ENCODE measurements at places on chromosomes 2 and 18.

- DNase-seq = no peak
These were observed 510.9 kb downstream of the TXNL1 start for GRCh38 chr18:56127322-56128099.

DNA sequence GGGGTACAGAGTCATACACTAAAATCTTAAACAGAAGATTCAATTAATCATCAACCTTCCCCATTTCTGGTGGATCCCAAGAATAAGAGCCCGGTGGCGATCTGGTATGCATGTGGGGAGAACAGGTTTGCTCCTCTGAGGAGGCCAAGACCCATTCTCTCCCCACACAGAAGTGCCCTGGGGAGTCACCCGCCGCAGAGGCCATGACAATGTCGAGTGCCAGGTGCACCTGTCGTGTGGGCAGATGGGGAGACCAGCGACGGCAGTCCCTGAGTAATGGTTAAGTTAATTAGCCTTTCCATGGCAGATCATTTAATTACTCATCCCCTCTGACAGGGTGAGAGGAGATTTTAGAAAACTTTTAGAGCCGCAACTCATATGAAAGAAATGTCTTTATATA, 345.0 kb downstream of the NCKAP5 start:
- DNase-seq = no peak

GRCh38 chr2:227153307-227153706, 10.7 kb downstream of the COL4A4 start:
- DNase-seq = no peak

- no peak for DNase-seq
These were observed 64.5 kb downstream of the SLC4A5 start for GRCh38 chr2:74278694-74279093.

DNA sequence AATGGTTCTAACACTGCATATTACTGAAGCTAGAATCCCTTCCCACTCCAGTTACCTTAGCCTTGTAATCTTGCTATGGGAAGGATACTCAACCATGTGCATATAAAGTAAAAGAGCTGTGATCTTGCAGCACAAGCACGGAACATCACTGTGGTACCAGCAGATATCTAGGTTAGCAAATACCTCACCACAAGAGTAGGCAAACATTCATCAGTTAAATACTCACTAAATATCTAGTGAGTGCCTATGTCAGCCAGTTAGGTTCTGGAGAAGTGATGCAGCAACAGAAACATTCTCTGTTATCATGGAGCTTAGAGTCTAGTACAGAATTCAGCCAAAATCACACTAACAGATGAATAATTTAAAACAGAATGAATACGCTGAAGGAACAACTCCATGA, 349.6 kb upstream of the UBE2E3 start:
- no peak for DNase-seq

DNA sequence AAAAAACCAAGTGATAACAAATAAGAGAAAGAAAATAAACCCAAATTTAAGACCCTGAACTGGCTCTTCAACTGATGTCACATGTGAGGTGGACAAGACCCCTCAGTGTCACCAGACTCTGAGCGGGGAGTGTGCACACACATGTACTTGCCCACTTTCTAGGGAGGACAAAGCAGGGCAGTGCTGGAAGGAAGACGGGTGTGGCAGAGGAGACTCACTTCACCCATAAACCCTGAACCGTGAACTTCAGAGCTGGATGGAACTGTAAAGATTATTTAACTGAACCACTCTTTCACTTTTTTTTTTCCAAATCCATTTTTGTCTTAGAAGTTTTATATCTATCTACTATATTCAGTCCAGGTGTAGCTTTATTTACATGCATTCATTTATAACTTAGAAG, 12.3 kb downstream of the PLA2R1 start:
- no peak for DNase-seq

GRCh38 chr18:30386624-30387023, 655.9 kb downstream of the DSC3 start:
- no peak for DNase-seq

DNA sequence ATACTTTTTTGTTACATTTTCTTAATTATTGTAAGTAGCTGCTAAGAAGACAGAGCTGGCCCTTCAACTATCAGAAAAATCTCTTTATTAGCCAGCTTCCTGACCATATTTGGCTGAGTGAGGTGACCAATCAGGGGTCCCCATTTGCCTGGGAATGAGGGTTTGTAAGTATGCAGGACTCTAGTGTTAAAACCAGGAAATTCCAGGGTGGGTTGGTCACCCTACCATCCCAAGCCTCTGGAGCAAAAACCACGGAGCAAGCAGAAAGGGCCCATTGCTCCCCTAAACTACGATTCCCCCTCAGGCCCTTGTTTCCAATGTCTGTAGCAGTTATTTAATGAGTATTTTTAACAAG, 165.6 kb upstream of the NCKAP5 start:
- no peak for DNase-seq

- DNase-seq = no peak
These were observed 39.5 kb downstream of the SDC1 start for GRCh38 chr2:20185176-20186022.

DNA sequence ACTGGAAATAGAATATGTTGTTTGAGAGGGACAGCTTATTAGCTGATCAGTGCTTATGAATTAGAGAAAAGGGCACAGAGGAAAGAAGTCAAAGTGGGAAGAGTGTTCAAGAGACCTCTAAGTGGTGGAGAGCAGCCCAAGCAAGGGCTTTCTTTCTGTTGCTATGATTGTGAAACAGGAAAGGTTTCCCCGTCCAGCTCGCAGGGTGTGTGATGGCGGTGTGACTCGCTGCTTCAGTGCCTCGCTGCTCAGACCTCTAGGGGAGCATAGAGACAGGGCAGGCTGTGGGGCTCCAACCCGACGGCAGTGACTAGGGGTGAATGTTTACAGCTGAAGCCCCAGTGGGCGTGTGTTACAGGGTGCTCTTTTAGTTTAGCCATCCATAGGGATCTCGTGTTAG, 166.5 kb upstream of the COPS8 start:
- DNase-seq = no peak

- DNase-seq = no peak
These were observed 17.4 kb downstream of the FBLN7 start for GRCh38 chr2:112155331-112156151.

DNA sequence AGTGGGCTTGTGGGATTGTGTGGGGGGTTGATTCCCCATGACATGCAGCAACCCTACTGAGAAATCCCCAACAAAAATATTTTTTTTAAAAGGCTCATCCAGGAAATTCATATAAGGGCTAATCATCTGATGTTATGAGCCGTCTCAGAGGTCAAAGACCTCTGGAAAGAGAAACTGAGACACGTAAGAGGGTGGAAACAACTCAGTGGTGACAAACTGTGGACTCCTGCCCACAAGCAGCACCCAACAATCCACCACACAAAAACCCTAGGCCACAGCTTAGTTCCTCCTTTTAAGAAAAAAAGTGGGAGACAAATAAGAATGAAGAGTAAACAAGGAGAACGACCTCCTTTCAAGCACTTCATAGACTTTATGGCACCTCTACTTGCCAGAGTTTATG, 1096.1 kb upstream of the NRXN1 start:
- DNase-seq = no peak

GRCh38 chr2:42752314-42752713, 11.6 kb downstream of the OXER1 start:
- DNase-seq = no peak

DNA sequence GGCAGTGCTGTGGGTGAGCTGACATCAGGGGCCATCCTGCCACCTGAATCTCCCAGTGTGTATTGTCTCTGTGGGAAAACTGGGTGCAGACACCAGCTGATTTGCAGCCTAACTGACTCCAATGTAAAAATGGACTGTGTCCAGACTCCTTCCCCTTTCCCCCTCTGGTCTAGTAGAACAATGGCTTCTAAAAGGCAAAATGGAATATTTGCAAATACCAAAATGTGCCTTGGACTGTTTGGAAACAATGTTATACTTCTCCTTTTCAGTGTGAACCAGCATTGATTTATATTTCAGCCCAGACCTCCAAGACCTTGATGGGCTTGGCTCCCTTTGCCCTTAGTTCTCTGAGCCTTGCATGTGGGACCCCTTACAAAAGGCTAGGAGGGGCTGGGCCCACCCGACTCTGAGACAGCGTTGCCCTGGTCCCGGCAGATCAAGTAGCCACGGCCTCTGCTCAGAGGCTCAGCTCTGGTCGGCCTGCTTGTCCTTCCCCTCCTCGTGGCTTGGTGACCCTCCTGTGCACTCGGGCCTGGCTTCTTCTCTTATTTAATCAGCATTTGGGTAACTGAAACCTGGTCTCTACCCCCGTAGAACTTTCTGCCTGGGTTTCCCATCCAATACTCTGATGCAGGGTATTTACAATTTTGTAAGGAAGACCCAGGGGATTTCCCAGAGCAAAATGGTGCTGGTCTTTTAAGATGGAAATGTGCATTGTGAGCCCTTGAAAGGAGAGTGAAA, 18.0 kb upstream of the ACKR3 start:
- DNase-seq = no peak

DNA sequence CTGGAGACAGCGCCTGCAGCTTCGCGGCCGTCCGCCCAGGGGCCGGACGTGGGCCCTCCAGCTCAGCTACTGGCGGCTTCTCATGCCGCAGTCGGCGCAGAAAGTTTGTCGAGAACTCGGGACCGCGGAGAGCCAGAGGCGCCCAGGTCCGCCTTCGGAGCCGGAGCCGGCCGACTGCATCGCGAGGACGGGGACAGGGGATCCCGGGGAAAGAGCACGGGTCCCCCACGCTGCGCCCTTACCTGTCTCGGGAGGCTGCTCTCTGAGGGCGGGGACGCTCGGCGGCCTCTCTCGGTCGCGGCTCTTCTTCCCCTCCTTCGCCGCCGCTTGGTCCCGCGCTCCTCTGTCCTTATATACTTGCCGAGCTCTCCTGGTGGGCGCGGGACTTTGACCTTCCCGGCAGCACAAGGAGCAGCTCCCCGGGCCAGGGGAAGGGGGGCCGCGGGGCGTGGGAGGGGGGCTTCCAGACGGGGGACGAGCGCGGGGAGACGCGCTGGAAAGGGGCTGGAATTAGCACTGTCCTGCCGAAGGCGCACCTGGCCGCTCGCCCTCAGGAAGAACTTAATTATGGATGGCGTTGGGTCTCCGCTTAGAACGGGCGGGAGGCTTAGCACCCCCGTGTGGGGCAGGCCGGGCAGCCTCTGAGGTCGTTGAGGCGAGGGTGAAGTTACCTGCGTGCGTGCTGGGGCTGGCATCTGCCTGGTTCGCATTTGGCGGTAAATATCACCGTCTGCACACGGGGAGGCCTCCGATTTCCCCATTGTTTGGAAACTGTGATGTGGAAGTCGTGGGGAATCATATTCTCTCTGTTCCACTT, at the start of gene POMC:
POMC (minus strand) TSS at position 325 of the 817 bp plus-strand sequence. CDS start 3,808 bp downstream, outside the sequence.
- no peak for DNase-seq

GRCh38 chr2:164826293-164827243, 15.1 kb downstream of the COBLL1 start:
- no peak for DNase-seq

DNA sequence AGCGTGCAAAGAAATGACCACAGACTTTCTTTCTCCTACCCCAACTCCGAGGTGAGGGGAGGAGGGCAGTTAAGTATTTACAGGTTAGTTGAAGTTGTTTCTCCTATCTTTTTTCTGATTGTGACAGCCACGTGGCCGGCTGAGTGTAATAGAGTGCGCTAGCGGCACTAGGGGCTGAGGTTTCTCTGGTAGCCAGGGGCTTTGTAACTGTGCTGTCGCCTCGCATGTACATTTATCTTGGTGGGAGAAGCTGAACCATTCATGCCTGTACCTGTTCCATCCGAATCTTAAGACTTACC, 214.1 kb upstream of the STON1 start:
- DNase-seq = no peak

DNA sequence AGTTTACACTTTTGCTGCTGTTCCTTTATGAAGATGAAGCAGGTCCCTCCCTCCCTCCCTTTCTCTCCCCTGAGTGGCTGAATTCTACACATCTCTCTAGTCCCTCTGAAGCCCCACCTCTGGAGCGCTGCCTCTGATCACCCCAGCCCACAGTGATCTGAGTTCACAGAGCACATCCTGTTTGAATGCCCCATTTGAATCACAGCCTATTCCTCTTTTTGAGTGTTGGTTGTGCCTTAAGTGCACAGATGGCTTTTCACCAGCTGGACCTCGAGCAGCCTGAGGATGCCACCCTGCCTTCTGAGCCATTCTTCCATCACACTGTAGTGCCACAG, 87.1 kb downstream of the ITGB1BP1 start:
- no peak for DNase-seq

All from hypothalamus (tissue), 51 donors.